ENCODE measurements at places on chromosomes 7 and 10.

DNA sequence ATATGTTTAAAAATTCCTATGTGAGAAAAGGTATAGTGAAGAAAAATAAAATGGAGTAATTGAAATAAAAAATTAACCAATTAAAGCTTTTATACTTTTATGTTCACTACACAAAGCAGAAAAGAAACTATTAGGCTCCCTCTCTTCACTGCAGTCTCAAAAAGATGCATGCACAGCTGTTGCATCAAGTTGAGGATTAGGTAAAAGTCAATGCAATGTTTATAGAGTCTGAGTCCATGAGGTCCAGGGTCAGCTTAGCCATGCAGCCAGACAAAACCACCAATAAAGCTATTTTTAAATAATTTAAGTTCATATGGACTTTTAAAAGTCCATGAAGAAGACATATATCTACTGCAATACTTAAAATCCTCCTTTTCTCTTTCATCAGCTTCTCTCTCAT, 31.1 kb upstream of the ING3 start:
- no peak for DNase-seq

DNA sequence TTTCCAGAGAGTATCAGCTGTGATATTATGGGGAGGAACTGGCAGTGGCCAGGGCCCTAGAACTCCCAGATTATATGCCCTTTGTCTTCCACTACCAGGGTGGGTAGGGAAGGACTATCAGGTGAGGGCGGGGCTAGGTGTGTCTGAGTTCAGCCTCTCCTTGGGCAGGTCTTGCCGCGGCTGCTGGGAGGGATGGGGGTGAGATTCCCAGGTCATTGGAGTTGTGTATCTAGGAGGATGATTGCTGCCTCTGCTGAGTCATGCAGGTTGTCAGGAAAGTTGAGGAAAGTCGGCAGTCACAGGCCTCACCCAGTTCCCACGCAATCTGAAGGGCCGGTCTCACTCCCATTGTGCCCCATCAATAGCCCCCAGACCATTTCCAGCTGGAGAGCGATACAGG, 185.2 kb downstream of the DKK1 start:
- DNase-seq: no peak

DNA sequence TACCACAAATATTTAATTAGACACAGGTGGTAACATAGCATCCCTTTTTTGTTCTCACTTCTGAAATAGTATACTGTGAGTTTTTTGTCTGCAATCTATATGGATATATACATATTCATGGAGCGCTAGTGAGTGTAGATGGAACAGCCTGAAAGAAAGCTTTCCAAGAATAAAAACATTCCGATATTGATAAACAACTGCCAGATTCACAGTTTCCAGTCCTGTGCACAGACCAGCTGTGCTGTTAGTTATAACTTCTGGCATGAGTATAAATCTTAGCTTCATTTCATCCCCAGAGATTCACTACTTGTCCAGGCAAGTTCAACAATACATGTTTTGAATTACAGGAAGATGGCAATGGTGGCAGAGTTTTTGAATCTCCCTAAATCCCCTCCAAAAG, 467.1 kb upstream of the STEAP1 start:
- DNase-seq: no peak

DNA sequence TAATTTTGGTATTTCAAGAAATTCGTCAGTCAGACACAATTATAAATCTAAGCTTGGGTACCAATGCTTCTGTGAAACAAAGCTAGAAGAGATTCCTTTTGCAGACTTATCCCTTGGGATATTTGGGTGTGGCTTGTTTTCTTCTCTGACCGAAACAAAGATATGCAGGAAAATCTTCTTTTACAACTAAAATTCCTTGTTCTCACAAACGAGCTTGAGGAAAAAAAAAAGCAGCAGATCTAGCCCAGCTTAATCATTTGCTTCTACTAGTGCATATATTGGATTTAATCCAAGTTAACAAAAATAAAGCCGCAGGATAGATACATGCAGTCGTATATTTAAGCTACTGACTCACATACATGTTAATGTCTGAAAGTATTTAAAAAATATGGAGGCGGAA, 104.2 kb downstream of the PRTFDC1 start:
- no peak for DNase-seq

- no peak for DNase-seq
Observed at GRCh38 chr7:85004402-85004801, 182.5 kb downstream of the SEMA3D start.

DNA sequence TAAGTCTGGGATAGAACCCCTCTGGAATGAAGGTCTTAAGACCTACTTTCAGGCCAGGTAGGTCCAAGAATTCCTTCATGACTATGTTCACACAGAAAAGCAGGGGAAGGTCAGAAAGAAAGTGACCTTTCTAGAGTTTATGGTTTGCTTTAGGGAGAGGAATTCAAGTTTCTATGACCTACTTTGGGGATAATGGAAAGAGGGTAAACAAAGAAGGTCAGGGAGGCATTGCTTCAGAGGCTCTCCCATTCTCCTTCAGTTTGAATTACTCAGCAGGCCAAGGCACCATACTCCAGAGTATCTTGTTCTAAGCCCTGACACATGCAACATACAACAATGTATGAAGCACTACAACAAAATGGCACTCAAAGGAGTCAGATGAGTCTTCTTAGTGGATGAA, 11.5 kb upstream of the MACC1 start:
- DNase-seq: no peak

DNA sequence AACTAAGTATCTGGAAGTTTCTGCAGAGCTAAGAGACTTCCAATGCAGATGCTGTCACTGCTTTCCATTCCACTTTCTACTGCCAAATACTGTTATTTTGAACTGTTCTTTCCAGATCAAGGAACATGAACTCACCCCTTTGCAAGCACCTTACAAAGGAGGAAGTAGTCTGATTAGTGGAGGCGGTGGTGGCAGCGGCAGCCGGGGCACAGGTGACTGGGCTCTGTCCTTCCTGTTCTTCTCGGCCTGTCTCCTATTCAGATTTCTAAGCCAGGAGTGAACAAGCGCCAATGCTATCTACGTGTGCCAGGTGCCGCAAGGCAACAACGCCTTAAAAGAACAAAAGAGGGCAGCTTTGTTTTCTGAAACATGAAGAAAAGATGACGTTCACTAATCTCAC, 44.9 kb downstream of the BEND7 start:
- DNase-seq: no peak

- no peak for DNase-seq
Observed at GRCh38 chr7:30926313-30926712, 14.7 kb downstream of the AQP1 start.

- DNase-seq: no peak
Observed at GRCh38 chr10:29541422-29542210, 93.2 kb downstream of the SVIL start.

- DNase-seq: no peak
Observed at GRCh38 chr10:97508342-97508741, 9.6 kb downstream of the UBTD1 start.

- no peak for DNase-seq
Observed at GRCh38 chr7:128162666-128163065, 78.4 kb upstream of the LEP start.

DNA sequence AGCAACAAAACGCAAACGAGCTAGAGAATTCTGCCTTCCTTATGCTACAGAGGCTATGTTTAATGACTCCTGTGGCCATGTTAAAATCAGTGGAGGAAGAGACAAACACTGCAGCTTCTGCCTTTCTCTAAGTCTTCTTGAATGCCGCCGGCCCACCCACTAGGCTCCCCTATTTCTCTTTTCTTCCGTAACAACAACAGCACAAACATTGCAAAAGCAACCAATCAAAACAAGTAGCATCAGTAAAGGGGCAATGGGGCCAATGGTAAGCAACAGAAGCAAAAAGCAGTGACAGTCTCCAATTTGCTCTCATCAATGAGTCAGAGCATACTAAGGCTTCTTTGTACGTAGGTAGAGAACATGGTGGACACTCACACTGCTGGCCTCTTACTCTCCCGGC, 26.8 kb downstream of the DNAJC1 start:
- DNase-seq: no peak

DNA sequence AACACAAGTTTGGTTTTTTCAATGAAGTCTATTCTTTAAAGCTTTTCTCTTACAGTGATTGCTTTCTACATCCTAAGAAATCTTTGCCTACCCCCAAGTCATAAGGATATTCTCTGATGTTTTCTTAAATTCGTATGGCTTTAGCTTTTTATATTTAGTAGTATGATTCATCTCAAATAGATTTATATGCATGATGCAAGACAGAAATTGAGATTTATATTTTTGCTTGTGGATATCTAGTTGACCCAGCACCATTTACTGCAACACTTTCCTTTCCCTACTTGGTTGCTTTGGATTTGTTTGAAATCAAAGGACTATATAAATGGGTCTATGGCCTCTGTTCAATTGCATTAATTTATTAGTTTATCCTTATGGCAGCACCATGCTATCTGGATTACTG, 113.9 kb downstream of the ZNF438 start:
- no peak for DNase-seq

GRCh38 chr10:25704622-25705021, 229.4 kb upstream of the MYO3A start:
- no peak for DNase-seq

- no peak for DNase-seq
Observed at GRCh38 chr7:44292876-44293560, 32.4 kb downstream of the CAMK2B start.

- no peak for DNase-seq
Observed at GRCh38 chr10:76868098-76868977, 769.3 kb downstream of the KCNMA1 start.

- DNase-seq: no peak
Observed at GRCh38 chr10:43928425-43928968, 279.8 kb upstream of the ZNF32 start.

All from stimulated activated CD8-positive, alpha-beta memory T cell treated with anti-CD3 and anti-CD28 coated beads, Interleukin-7, amount 100 ng/mL, for 1 hour (primary cell).